ENCODE measurements at places on chromosomes 7 and 10.

- no peak for DNase-seq
Observed at GRCh38 chr7:126937171-126937570, 315.6 kb downstream of the GRM8 start.

- DNase-seq = no peak
Observed at GRCh38 chr10:64271983-64272382, 750.8 kb downstream of the REEP3 start.

GRCh38 chr7:100951888-100952560 lies 2.7 kb downstream of the MUC3A start:
- no peak for DNase-seq

DNA sequence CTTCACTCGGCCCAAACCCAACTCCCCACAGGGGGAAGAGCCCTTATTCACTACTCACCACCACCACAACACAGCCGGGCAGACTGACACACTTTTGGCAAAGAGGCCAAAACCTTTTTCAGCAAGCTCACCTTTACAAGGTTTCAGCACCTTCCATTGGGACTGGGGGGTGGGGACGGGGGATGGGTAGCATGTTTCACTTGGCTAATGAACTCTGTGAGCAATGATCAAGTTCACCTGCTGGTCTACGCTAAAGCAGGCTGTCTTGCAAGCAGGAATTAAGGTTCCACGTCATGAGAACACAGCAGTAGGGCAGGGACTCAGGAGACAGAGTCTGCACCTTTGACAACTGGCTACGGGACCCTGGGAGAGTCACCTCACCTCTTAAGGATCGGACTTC lies 7.0 kb downstream of the FAM53B start:
- no peak for DNase-seq

GRCh38 chr7:134513169-134513752 lies 14.1 kb upstream of the AKR1B10 start:
- peak; percentile 34 for DNase-seq

DNA sequence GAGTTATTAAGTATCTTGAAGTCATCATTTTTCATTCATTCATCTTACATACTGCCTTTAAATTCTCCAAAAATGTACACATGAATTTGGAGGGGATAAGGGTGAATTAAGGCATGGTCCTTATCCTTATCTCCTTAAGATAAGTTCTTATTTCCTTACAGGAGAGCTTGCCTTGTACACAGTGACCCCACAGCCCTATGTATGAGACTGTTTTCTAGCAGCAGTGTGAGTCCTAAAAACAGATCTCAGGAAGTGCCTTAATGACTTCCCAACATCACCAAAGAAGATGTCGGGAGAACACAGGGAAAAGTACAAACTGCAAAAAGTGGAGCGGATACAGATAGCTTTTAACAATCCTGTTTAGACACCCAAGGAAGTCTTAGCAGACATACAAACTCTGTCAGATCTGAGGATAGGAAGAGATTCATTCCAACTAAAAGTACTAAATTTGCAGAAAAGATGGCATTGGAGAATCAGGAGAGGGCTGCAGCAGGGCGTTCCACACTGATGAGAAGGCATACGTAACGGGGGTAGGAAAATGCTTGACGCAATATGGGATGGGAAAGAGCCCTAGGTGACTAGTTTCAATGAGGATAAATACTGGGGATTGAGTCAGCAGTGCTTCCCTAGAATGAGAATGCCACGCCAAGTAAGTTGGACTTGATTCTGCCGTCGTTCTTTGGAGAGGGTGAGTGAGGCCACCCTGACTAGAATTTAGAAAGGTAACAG lies 570.2 kb downstream of the PARD3 start:
- no peak for DNase-seq

GRCh38 chr10:94546049-94546900 lies 687 bp downstream of the HELLS start:
- DNase-seq = no peak

DNA sequence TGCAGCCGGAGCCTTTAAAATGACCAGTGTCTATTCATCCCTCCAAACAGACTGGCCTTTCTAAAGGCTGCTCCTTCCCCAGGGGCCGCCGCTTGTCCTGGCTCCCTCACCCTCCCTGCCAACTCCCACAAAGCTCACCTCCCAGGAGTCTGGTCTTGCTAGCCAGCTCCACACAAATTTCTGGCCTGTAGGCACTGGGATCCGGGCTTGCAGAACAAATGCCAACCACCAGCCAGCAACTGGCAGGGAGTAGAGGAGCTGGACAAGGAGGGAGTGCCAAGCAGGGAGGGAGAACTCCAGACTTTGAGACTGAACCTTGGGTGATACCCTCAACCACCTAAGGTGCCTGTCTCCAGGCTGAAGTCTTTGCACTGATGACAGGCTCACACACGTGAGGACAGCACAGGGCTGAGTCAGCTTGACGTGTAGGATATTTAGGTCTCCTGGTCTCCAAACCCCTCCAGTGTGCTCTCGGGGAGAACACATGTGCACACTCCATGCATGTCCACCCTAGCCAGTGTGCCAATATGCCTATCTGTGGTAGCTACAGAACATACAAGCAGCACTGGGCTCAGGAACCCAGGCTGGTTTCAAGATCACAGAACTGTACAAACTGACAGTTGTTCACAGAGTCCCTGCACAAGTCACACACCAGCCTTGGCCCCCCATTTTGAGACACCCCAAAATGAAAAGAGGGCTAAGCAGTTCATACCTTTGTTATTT lies 6.0 kb downstream of the PAX2 start:
- DNase-seq = no peak

DNA sequence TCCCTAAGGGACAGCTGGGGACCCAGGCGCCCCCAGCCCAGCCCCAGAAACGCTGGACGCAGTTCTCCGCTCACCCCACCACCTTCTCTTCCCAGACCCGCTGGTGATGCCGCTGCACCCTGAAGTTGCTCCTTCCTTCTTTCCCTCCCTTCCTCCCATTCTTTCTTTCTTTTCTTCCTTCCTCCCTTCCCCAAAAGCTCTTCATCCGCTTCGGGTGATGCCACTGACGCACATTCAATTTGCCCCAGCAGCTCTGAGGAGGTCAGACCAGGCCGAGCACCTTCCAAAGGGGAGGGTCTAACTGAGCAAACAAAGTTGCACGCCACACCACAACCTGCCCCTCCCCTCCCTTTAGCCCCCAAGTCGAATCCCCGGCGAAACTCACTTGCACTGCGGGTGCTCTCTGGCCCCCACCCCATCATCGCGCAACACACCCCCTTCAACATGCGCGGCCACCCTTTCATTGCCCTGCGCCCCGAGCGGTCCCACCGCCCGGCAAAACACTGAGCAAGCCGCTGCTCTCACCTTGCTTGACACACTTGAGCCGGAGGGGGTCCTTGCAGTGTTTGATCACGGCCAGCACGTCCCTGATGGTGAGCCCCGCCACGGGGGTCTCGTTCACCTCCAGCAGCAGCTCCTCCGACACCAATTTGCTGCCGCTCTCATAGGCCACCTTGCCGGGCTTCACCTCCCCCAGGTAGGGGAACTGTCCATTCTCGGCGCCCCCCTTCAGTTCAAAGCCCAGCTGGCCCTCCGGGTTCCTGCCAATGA lies 787 bp downstream of the MAGI2 start:
- no peak for DNase-seq

DNA sequence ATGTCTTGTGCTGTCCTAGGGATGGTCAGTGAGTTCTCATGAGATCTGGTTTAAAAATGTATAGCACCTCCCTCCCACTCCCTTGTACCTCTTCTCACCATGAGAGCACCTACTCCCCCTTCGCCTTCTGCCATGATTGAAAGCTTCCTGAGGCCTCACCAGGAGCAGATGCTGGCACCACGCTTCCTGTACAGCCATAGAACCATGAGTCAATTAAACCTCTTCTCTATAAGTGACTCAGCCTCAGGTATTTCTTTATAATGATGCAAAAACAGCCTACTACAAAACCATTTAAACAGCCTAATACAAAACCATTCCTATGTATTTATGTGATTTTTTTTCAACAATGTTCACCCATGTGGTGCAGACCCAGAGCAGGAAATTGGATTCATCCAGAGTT lies 32.0 kb downstream of the KDM7A start:
- DNase-seq = no peak

DNA sequence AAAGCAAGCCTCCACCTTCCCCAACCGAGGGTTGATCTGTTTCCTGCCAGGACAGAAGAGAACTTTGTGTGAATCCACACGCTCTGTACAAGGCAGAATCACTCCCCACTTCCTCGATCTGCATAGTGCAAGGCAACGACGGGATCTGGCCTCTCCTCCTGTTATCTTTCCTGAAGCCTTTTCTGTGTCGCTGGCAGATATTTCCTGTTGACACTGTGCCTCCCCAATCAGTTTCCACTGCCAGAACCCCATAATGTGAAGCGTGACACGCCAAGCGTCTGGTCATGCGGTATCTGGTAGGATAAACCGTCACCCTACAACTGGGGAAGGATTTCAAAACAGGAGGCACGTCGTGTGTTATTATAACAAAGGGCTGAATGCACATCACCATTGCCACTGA lies 57.2 kb downstream of the FAM171A1 start:
- DNase-seq = no peak

DNA sequence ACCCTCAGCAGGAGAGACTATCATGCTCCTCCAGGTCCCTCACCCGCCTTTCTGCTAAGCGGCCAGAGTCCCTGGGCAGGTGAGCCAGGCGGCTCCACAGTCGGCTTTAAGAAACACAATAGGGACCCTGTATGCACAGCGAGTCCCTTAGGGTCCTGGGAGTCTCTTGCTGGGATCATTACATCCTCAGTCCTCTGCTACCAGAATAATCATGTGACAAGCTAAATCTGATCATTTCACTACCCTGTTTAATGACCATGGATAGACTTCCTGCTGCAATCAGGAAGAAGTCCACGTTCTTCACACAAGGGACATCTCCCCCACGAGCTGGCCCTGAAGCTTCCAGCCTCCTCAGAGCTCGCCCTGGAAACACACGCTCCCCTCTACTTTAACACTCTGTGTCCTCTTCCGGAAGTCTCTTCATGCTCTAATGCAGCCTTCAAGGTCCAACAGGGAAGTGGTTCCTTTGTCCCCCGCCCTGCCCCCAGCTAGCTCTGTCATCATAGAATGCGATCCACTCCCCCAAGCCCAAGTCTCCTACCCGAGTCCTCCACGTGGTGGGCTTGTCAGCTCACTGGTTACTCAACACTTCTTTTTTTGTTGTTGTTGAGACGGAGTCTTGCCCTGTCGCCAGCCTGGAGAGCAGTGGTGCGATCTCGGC lies 101.5 kb downstream of the RNF216 start:
- no peak for DNase-seq

GRCh38 chr10:132828681-132829080 lies 42.7 kb upstream of the NKX6-2 start:
- no peak for DNase-seq

DNA sequence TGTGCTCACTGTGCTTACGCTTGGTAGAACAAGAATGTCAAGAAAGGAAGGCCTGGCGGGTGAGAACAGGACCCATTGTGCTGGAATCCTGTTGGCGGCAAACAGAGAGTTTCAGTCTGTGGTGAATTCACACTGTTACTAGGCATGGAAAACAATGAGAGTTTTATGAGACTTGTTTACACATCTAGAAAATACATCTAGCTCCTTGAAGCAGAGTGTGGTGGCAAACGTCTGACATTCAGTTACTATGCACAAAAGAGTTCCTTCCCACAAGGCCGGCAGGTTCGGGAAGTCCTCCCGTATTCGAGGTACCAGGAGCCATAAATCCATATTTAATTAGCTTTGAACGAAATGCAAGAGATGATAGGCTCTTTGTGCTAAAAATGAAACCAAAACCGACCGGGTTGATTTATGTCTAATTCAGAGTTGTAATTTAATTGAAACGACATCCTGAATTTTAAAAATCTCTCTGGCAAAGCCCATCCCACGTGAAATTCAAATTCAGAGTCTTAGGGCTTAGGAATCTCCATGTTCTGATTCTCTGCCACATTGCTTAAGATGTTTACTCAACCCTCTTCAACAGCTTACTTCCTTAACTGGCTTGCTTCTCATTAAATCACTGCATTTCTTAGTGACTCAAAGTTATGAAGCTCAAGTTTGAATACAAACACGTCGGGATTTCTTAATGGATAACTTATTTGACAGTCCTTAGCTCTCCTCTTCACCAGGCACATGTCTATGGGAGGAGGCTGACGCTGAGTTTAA lies 299.9 kb upstream of the PITRM1 start:
- no peak for DNase-seq

GRCh38 chr7:105926131-105926530 lies 36.9 kb upstream of the CDHR3 start:
- DNase-seq = no peak

GRCh38 chr10:95841661-95842498 lies 65.9 kb upstream of the CC2D2B start:
- peak; percentile 41 for DNase-seq

GRCh38 chr10:28678687-28679457 lies 1.6 kb downstream of the BAMBI start:
- DNase-seq = no peak

DNA sequence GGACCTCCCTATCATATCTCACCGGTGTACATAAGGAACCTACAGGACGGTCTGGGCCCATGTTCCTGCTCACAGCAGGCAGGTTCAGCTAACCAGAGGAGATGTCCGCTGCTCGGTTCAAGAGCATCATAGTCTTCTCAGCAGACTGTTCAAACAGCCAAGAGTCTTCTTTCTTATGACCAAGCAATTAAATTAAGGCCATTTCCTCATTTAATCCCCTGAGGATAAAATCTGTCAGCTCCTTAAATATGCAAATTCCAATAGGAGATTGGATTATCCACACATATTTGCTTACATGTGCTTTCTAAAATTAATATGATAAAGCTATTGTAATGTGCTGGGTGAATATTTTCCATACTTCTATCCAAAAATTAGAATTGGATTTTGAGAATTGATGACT lies 59.7 kb downstream of the LMBR1 start:
- DNase-seq = no peak

- DNase-seq = no peak
Observed at GRCh38 chr7:29479301-29480200, 84.1 kb upstream of the PRR15 start.

DNA sequence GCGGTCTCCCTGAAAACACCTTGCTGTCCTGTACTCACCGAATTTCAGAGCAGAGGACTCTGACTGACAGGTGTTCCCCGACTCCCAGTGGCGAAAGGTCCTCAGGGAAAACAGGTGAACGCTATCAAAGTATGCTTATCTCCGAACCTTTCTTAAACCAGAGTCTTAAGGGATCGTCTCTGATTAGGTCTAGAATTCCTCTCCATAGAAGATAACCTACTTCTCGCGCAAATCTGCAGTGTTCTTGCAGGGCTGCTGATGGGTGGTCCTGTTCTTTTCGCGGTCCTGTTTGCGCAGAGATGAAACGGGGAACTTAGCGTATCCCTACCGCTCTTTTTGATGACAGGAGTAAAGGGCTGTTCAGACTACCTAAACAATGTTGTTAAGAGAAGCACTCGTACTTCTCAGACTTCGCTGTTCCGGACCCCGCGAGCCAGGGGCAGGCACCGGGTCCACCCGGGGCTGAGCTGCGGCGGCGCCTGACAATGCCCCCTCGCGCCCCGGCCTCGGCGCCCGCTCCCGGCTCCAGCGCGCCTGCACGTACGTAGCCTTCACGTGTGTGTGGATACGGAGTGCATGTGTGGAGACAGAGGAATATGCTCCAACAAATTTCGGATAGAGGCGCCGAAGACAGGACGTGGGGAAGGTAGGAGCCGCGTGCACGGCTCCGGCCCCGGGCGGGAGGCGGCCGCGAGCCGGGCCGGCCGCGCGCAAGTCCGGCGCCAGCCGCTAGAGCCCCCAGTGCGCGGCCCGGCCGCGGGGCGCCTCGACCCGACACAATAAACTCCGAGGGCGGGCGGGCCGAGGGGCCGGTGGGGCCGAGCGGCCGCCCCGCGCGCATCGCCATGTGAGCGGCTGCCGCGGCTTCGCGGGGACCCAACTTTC lies 766 bp upstream of the ZMYND11 start:
- peak; percentile 41 for DNase-seq

Data from activated CD4-positive, alpha-beta T cell treated with anti-CD3 and anti-CD28 coated beads, Interleukin-2, amount 50 U/mL, for 48 hours (primary cell).